Motor neuron (in vitro differentiated cells): ENCODE measurements at places on chromosomes 4 and X.

- no peak for ATAC-seq
Observed at GRCh38 chr4:93030670-93031069, 726.9 kb downstream of the GRID2 start.

DNA sequence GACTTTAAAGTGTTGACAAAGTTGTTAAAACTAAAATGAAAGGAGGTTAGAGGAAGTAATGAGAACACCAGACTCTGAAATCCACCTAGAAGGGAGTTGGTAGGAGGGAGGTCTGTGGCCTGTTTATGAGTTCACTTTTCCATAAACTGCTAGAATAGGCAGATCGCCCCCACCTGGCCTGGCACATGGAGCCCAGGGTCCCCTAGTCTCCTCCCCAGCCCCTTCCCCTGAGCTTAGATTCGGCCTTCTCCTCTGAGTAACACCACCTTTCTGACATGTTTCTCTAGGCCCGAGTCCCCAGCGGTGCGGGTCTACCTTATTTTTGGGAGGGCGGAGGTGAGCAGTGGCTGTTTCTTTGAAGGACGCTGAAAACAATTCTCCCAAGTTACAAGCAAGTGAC lies 54.5 kb upstream of the FAT1 start:
- ATAC-seq, result no peak

GRCh38 chrX:15853586-15854079 lies 980 bp downstream of the AP1S2 start:
- ATAC-seq, result no peak

DNA sequence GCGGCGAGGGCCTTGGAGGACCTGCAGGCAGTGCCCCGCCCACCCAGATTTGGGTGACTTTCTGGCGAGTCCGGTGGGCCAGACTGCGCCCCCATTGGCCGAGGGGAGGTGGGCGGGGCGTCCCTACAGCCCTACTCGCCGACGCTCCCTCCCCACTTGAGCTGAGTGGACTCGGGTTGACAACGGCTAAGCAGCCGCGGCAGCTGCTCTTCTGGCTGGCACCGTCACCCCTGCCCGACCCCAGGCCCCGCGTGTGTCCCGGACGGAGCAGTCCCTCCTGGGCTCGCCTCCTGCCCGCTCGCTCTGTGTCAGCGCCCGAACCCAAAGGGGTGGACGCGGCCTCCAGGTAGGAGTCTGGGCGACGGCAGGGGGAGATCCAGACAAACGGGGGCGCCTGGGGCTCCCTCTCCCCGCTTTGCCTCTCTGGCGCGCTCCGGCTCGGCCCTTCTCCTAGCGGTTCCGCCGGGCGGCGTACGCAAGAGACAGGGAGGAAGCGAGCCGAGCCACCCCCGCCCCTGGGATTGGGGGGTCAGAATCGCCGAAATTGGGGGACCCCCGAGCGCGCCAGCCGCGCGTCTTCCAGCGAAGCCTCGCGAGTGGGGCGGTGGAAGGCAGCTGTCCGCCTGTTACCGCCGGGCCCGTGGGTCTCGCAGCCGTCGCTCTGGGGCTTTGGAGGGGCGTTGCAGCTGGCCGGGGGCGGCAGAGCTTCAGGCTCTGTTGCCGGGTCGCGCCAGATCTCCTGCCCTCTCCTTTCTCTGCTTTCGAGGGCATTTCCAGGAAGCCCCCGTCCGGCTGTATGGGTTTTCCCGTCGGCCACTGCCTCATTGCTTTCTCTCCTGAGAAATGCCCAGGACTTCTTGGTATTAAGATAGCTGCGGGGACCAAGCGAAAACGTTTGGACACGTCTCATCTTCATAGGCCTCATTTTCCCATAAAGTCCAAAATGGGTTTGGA lies 46.3 kb downstream of the STARD8 start:
- peak; percentile 95 for ATAC-seq

GRCh38 chr4:123941306-123941705 lies 544.7 kb downstream of the SPRY1 start:
- no peak for ATAC-seq

GRCh38 chrX:12206413-12206812 lies 68.1 kb downstream of the FRMPD4 start:
- ATAC-seq, result no peak

DNA sequence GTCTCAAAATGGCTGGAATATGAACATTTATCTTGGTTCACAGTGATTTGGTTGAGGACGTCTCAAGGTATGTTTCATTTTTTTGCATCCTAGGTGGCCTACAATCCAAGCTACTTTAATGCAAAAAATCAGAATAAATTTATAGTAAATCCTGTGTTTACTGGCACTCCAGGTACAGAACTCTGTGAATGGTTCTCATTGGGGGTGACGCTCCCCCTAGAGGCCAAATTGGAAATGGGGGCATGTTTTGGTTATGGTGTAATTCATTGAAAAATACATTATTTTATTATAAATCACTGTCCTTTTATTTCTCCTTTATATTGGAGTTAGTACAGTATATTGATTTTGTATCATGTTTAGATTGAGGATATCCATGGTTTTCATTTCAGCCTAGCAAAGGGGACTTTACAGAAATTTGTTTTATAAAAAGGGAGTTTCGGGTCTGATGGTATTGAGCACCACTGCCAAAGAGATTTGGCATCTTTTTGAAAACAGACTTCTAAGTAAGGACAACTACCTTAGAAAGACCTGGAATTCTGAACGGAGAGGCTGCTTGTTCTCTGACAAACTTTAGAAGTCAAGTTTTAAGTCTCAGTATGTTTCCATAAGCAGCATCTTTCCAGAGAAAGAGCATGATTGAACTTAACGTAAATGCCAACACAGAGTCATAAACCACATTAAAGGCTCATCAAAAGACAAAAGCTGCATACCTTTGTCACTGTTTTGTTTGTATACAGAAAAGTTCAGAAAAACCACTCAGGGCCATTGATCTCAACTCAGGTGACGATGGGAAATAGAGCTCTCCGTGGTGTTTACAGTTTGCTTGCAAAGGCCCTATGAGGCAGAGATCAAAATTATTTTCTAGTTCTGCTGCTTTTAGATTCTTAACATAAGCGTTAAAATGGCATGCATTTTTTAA lies 19.4 kb downstream of the MTM1 start:
- no peak for ATAC-seq

DNA sequence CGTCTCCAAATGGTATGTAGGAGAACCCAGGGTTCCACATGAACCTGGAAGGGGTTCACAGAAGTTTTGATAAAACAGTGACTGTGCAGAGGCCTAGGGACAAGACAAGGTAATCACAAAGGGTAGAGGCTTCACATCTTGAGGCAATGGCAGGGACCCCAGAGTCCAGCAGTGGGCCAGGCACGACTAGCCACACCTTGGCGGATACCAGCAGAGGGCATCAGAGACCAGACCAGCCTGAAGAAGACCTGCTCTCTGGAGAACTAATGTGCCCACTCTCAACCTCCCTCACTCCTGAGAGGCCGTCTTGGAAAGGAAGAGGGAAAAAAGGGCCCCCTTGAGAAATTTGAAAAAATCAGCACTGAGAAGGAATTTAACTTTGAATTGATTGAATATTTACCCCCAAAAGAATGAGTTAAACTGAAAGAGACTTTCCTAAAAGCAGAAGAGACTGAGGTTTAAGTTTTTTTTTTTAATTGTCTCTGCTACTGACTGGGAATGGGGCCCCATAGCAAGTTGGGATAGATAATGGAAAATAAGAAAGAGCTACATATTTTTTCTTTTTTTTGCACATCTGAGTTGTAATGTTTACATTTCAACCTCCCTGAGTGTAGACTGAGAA lies 243.8 kb upstream of the JADE1 start:
- no peak for ATAC-seq

- no peak for ATAC-seq
Observed at GRCh38 chrX:9681011-9681410, 84.6 kb downstream of the GPR143 start.

GRCh38 chr4:19248023-19248422 lies 1003.7 kb upstream of the SLIT2 start:
- no peak for ATAC-seq

- ATAC-seq, result no peak
Observed at GRCh38 chrX:111244235-111244750, 26.0 kb downstream of the CAPN6 start.

DNA sequence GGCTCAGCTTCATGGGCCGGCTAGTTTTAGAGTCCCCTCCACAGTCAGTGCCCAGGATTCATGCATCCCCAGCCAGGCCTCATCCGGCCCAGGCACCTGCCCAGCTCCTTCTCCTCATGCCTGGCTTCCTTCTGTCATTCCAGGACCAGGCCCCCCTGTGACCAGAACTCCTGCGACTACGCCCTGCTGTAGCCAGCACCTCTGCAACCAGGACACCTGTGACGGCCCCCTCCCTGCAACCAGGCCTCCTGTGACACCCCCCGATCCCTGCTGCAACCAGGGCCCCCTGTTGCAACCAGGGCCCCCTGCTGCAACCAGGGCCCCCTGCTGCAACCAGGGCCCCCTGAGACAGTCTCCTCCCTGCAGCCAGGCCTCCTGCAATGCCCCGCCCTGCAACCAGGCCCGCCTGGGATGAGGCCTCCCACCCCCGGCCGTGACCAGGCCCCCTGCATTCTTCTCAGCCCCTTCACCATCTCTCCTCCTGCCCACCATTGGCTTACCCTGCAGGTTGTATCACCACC lies 46.8 kb downstream of the HTRA3 start:
- ATAC-seq, result peak; percentile 23

DNA sequence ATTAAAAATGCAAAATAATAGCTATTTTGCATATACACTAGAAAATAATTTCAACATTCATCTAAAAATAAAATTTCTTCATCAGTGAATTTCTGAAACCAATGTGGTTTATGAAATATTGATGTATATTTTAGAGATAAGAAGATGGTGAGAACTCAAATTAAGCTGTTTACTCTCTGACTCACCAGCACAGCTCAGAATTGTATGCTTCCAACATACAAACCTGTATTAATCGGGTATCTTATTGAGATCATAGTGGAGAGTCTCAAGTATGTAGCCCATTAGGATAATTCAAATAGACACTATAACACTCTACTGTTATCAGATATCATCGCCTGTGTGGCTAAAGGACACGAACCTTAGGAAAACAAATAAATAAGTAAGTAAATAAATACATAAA lies 899.5 kb upstream of the INTU start:
- no peak for ATAC-seq

DNA sequence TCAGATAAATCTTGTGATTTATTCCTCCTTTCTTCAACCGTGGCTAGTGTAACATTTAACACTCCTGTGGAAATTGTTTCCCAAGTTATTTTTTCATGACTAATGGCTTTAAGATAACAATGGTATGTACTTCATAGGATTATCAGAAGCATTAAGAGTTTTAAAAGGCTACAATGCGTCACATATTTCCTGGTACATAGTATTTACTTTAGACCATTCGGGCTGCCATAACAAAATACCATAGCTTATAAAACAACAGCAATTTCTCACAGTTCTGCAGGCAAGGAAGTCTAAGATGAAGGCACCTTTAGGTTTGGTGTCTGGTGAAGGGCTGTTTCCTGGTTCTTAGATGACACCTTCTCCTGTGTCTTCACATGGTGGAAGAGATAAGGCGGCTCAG lies 158.6 kb downstream of the PAPSS1 start:
- ATAC-seq, result no peak

- ATAC-seq, result no peak
Observed at GRCh38 chrX:45324941-45325340, 124.3 kb upstream of the DIPK2B start.

- ATAC-seq, result peak; percentile 77
Observed at GRCh38 chr4:8409264-8410065, 31.1 kb downstream of the ACOX3 start.
